ENCODE measurements at places on chromosomes 1 and 21. TPM values are rescaled to one million over a fixed set of nuclear protein-coding genes. Genes with fewer than 3 reads are reported as not detected.

DNA sequence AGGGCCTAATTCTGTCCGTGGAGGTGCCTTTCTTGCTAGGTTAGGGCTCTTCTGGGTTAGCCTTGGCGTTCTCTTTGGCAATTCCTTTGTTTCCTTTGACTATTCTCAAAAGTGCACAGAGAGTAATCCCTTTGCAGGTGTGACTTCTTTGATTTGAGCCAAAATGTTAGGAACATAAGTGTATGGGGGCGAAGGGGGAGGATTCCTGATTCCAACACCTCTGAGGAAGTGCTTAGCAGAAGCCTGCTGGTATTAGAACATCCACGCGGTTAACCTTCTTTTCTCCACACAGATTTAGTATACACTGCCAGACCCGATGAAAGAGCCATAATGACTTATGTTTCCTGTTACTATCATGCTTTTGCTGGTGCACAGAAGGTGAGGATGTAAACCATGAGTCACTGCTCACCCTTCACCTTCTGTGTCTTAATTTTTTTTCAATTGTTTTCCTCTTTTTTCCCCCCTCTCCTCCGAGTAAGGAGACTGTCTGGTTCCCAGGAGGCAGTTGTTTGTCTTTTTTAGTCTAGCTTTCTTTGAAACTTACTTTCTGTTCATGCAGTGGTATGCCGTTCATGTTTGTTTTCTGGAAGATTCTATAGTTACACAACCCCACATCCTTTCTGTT lies 48.0 kb downstream of the ACTN2 start:
- H3K36me3 ChIP-seq = no peaks in the 10 kb centered on the region
- DNase-seq = no peak
- H3K4me1 ChIP-seq = peaks cover 2% of the 10 kb centered on the region

- H3K27ac ChIP-seq = peak overlapping the region; percentile 62
- H3K36me3 ChIP-seq = no peaks in the 10 kb centered on the region
- peaks cover 14% of the 10 kb centered on the region for H3K27me3 ChIP-seq
- peak; percentile 93 for DNase-seq
- peaks cover 25% of the 10 kb centered on the region for H3K4me1 ChIP-seq
- H3K4me3 ChIP-seq = no peak overlapping the region
Observed at GRCh38 chr1:207499573-207499972, 3.6 kb downstream of the CR1 start.

DNA sequence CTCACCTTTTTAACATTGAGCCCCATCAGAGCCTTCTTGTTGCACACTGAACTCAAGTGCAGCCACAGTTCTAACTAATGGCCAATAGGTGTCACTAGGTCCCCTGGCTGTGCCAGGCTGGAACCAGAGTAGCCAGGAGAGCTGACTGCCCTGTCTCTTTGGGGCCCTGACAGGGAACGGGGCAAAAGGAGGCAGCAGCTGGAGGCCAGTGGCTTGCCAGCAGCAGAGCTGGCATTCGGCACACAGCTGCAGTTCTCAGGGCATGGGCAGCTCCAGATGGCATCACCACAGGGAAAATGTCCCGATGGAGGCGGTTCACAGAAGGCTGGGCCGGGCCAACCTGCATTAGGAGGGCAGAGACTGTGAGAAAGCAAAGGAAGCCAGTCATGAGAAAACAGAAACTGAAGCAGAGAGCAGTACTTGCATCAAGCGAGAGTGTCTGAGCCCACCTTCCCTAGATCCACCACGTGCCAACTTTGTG lies 188.6 kb downstream of the FCRL5 start:
- no peaks in the 10 kb centered on the region for H3K4me1 ChIP-seq
- peaks cover 2% of the 10 kb centered on the region for H3K27me3 ChIP-seq
- peak; percentile 4 for DNase-seq
- no peak overlapping the region for H3K27ac ChIP-seq

- no peak for DNase-seq
- H3K36me3 ChIP-seq = peaks cover 22% of the 10 kb centered on the region
- no peak overlapping the region for H3K27ac ChIP-seq
- H3K4me3 ChIP-seq = no peak overlapping the region
Observed at GRCh38 chr1:36092798-36093185, 4.1 kb downstream of the ADPRS start.

DNA sequence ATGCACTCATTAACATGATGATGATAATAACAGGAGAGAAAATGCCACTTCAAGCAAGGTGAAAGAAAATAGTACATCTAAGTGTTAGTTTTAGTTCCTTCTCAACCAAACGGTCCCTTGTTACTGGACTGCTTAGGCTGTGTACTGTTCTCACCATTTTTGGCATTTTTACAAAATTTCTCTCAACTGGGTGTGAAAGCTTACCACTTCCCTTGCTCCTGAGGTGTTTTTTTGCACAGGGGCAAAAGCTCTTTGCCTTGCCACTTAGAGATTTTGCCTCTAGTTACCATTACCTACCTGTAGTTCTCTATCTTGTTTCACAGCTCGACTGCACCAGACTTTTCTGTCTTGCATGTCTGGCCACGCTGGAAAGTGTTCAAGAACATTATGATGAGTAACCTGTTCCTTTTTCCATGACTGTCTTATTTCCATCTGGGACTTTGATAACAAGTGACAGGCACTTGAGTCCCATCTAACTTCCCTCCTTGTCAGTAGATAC lies 10.7 kb downstream of the NEK7 start:
- peaks cover 17% of the 10 kb centered on the region for H3K36me3 ChIP-seq
- peak overlapping the region; percentile 95 for H3K27ac ChIP-seq
- H3K27me3 ChIP-seq = no peaks in the 10 kb centered on the region
- H3K4me1 ChIP-seq = peaks cover 83% of the 10 kb centered on the region
- DNase-seq = peak; percentile 43
- H3K4me3 ChIP-seq = peak overlapping the region; percentile 74

CLDN14 gene
- not detected for total RNA-seq

OR2L5 gene
- total RNA-seq = not detected

Measured in activated CD8-positive, alpha-beta T cell treated with anti-CD3 and anti-CD28 coated beads for 36 hours (primary cell).